AG08395 (cell line): ENCODE measurements at places on chromosomes 7 and 10.
A peak's percentile ranks its signal among the peaks of the same experiment; 100 is the strongest.

- no peak for DNase-seq
Measured at GRCh38 chr7:22049766-22050500, 104.2 kb upstream of the CDCA7L start.

- no peak for DNase-seq
Measured at GRCh38 chr10:116429288-116429977, 1.8 kb downstream of the PNLIPRP3 start.

GRCh38 chr10:79239275-79239779 lies 107.9 kb upstream of the PPIF start:
- DNase-seq, result peak; percentile 66

DNA sequence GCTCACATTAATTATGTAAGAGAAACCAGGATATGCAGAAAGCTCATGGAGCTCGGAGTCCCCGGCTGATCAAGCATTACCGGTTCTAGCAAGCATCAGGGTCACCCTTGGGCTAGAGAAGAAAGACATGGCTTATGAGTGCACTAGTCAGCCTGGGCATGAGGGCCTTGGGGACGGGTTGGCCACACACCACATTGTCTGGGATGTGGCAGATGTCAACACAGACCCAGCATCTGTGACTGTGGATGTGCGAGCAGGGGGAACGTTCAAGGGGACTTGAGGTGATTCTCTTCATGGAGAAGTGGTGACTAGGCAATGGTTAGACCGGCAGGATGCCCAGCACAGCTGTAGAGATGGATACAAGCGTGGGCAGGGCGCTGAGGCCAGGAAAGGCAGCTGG lies 13.7 kb downstream of the ZMIZ2 start:
- no peak for DNase-seq

DNA sequence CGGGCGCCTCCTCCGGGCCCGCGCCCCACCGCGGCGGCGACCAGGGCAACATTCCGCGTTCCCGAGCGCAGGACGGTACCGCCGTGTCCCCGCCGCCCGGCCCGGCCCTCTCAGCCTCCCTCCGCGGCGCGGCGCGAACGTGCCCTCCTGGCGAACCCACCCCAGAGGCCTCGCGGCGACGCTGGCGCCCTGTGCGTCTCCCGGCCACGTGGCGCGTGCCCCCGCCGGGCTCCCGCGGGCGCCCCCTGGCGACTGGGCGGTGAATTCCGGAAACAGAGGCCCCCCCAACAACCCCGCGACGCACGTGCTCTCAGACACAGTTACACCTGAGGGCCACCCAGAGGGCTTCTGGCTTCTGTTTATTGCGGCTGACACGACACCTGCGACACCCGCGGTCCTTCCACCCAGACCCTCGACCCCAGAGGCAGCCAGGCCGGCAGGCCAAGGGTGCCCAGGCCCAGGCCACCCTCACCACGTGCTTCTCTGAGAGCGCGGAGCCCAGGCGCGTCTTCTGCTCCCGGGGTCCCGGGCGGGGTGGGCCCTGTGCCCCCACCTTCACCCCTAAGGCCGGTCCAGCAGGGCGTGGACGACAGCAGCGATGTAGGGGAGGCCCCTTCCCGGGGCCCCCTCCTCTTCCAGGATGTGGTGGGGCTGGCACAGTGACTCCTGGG lies at the start of gene SAP25:
TSS of gene SAP25 (minus strand) at position 210 of the 671 bp plus-strand sequence. CDS start at position 52, 158 bp downstream.
- no peak for DNase-seq

DNA sequence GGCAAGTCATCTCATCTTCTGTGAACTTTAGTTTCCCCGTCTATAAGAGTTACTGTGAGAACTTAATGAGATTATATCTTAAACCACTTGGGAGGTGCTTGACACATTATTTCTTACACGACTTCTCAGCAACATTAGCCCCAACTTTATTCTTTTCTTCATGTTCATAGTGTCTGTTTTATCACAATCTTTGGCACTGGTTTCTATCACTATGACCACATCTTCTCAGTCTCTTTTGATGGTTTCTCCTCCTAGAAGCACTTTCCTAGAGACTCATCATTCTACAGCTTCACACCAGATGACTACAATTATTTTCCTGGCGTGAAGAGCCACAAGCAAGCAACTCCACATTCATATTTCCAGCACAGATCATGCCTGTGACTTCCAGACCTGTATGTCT lies 26.5 kb upstream of the BET1 start:
- DNase-seq, result no peak

DNA sequence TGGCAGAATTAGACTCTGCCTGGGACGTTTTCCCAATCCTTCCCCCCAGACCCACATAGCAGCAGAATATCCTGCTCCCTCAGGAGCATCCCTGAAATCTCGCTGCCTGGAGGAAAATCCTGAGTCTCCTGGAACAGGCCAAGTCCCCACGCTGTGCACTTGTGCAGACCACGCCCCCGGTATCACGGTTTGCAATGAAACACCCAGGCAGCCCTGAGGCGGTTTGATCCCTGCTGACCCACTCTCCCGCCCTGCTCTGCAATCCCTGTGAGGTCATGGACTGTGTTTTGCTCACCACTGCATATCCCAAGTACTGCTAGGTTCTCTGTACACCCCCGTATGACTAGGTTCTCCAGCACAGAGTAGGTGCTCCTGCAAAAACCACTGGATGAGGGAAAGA lies 411.8 kb upstream of the MGMT start:
- DNase-seq, result no peak

GRCh38 chr7:18566829-18567228 lies 71.3 kb downstream of the HDAC9 start:
- no peak for DNase-seq
